ENCODE measurements at places on chromosomes 3 and 15.

- DNase-seq: no peak
These were observed 9.5 kb upstream of the NR2F2 start for GRCh38 chr15:96320703-96321638.

GRCh38 chr15:31403096-31403495 lies 76.5 kb downstream of the KLF13 start:
- DNase-seq: no peak

DNA sequence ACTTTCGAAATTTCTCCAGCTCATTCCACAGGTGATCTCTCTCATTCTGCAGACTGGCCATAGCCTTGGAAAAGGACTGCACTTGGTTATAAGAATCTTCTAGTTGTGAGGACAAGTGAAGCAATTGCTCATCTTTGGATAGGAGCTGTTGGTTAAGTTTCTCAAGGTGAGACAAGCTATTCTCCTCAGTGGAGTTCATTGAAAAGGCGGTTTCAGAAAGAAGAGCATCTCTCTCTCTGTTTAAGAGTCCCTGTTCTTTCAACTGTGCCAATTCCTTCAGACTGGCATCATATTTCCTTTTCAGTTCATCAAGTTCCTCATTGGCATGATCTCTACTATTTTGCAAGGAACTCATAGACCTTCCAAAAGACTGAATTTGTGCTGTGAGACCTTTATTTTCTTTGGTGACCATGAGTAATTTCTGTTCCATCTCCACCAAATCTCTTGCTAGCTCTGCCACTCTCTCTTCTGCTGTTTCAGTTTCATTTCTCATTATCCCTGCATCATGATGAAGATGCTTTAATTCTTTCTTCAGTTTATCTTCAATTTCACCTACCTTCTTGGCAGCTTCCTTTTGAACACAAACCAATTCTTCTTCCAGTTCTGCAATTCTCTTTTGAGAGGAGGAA lies 30.2 kb upstream of the HCLS1 start:
- no peak for DNase-seq

- no peak for DNase-seq
These were observed 35.8 kb upstream of the LRTM1 start for GRCh38 chr3:54963641-54964040.

- no peak for DNase-seq
These were observed 143.8 kb downstream of the LRTM1 start for GRCh38 chr3:54784021-54784420.

DNA sequence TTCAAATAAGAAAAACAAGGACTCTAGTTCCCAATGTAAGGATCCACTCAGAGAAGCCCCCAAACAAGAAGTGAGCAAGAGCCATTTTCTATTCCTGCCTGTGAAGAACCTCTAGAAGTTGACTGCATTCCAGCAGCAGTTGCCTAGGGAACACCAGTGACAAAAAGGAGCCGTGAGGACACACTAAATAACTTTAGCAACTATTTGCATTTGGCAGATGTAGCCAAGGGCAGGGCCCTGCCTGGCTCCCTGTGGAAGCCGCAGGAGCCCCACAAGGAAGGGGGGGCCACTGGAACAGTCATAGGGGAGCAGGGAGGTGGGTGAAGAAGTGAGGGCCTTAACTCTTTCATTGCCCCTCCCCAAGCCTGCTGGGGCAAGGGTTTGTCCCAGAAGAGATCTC lies 470.2 kb upstream of the PROK2 start:
- DNase-seq: no peak

DNA sequence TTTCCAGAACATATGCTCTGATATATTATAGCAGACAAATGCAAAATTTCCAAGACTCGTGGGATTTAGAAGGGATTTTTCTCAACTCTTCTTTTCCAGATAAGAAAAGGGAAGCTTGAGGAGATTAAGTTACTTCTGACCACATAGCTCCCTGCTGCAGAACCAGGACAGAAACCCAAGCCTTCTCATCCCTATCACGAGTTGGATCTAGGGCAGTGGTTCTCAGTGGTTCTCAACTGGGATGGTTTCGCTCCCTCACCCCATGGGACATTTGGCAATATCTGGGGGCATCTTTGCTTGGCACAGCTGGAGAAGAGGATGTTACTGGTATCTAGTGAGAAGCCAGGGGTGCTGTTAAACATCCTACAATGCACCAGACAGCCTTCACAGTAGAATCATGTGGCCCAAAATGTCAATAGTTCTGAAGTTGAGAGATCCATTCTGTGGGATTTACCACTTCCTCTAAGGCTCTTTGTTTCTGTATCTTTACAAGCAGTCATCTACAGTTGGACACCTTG lies 64.2 kb downstream of the LIPC start:
- DNase-seq: no peak

- DNase-seq: no peak
These were observed 90.7 kb downstream of the CNTN6 start for GRCh38 chr3:1183320-1184048.

GRCh38 chr3:12679468-12679867 lies 15.6 kb upstream of the RAF1 start:
- DNase-seq: no peak

- no peak for DNase-seq
These were observed 4.9 kb downstream of the HDAC11 start for GRCh38 chr3:13484851-13485590.

- no peak for DNase-seq
These were observed 237.4 kb upstream of the UMPS start for GRCh38 chr3:124492824-124493223.

GRCh38 chr3:114362815-114363214 lies 69.0 kb downstream of the TIGIT start:
- DNase-seq: no peak

GRCh38 chr15:69119683-69120395 lies 40.6 kb upstream of the GLCE start:
- DNase-seq: no peak

- DNase-seq: no peak
These were observed 13.8 kb upstream of the ADPGK start for GRCh38 chr15:72797338-72797689.

GRCh38 chr3:42895580-42895868 lies 10.4 kb upstream of the ZNF662 start:
- DNase-seq: no peak

- no peak for DNase-seq
These were observed 42.1 kb downstream of the RNF111 start for GRCh38 chr15:59029554-59029953.

GRCh38 chr15:64144192-64144564 lies 7.4 kb upstream of the SNX22 start:
- no peak for DNase-seq

DNA sequence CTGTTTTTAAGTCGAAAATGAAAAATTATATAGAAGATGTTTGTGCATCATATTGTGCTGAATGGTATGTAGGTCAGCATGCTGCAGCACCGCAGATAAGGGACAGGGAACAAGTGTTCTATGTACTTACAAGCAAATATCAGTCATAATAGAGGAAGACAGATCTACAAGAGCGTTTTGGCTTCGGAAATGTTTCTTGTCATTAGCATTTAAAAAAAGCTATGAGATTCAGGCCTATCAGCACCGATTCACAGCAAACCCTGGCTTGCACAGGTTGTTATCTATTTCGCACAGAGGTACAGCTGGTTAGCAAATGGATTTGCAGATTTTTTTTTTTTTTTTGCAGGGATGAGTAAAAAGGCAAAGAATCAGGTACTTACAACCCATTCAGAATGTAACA lies 204.2 kb upstream of the TBC1D5 start:
- no peak for DNase-seq

DNA sequence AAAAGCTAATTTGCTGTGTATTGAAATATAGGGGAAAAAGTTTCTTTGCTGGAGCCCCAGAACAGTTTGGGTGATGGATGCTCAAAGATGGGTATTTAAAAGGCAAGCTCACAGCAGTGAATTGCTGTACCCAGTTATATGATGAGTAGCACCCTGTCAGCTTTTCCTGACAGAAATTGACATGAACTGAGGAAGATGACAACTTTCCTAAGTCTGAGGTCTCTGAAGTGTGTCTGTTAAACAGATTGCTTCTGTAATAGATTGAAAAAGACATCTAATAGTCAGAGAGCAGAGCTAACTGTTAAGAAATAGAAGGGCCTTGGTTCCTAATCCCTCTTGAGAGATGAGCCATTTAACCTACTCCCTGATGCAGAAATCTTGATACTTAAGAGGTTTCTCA lies 1278.0 kb upstream of the ALCAM start:
- no peak for DNase-seq

DNA sequence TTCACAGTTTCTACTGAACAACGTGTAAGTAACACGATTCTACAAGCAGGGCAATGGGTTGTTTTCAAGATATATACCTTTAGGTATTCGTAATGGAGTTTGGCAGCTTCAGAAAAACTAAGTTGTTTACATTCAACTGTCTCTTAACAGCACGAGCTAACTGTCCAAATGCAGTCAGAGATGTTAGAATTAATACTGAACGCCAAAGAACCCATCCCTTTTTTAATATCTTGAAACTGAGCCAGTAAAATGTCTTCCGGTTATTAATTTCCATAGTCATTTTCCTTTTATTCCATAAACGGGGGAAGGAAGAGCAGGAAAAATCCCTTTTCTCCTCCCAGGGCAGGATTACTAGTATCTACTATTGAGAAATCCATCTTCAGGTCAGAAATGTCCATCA lies 129.0 kb upstream of the THBS1 start:
- DNase-seq: no peak

DNA sequence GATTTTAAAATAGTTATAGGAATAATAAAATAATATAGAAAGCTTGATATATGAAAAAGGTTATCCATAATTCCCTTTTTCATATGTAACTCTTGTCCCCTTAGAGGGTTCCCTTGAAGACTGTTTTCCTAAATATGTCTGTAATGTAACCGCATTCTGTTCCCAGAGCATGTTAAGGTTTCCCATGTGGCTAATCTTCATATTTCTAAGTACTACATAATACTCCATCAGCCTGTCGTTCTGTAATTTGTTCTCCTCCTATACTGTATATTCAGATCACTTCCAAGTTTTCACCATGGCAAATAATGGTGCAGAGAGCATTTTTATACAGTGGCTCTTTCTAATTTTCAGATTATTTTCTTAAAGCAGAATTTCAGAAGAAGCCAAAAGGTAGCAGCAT lies 6.7 kb downstream of the NMNAT3 start:
- DNase-seq: no peak

GRCh38 chr3:50245831-50246516 lies 10.0 kb downstream of the GNAI2 start:
- DNase-seq: peak; percentile 95

DNA sequence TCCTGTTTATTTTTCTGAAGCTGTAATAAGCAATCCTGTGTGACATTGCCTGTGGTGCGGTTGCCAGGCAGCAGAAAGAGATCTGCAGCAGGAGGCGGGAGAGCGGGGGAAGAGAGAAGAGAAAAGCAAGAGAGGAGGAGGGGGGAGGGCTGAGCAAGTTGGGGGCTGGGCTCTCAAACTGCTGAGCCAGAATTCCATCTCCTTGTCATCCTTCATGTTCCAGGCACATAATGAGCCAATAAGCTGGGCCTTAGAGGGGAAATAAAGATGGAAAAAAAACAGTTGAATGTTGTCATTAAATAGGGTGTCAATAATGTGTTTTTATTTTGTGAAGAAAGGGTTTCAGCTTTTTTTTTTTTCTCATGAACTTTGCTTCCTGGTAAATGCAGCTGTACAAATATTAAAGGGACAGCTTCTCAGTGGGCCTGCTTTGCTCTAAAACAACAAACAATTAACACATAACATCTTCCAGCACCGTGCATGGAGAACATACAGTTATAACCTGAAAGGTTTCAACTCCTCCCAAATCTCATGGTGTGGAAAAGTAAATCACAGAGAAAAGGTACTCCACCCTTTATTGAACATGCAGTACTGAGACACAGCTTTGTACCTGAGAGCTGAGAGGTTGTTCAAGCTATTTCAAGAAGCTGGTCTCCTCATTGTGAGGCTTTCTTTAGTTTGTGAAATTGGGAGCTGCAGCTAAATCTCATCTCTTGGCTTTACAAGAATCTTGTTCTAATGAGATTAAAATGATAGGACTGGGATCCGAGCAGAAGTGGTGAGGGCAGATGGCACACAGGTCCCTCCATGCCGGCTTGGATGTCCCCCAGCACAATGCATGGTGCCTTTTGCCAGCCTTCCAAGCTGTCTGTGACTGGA lies 451.1 kb upstream of the KCNMB2 start:
- DNase-seq: no peak

- DNase-seq: no peak
These were observed 63.0 kb upstream of the TSC22D2 start for GRCh38 chr3:150345021-150345538.

GRCh38 chr3:51585197-51585596 lies 46.7 kb downstream of the RAD54L2 start:
- no peak for DNase-seq

- DNase-seq: no peak
These were observed 33.4 kb downstream of the GRIP2 start for GRCh38 chr3:14506626-14507304.

GRCh38 chr3:64848822-64849221 lies 161.0 kb upstream of the ADAMTS9 start:
- no peak for DNase-seq

Measured in stimulated activated CD8-positive, alpha-beta memory T cell treated with anti-CD3 and anti-CD28 coated beads, Interleukin-4, amount 100 ng/mL, for 4 hours (primary cell).